ENCODE measurements at places on chromosomes 2 and 18.
A peak's percentile ranks its signal among the peaks of the same experiment; 100 is the strongest.

GRCh38 chr2:134718023-134718816 lies 580 bp downstream of the TMEM163 start:
- DNase-seq: no peak

- DNase-seq: no peak
These were observed 2.1 kb downstream of the PFN4 start for GRCh38 chr2:24121066-24121465.

- DNase-seq: no peak
These were observed 164.5 kb downstream of the PMAIP1 start for GRCh38 chr18:60064271-60064670.

DNA sequence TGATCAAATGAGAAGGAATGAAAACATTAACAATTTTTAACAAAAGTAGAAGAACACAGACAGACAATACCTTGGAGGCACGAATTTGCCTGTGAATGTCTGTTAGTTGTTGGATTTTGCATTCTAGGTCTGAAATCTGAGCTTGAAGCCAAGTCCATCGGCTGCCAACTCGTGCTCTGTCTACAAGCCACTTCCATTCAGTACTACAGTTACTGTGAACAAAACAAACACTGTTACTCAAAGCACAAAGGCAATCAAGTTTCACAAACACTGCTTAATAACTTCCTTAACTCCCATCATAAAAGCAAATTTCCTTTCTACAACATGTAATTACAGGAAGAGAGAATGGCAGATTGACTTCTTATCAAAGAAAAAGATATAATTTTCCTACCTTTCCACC lies 42.2 kb downstream of the KANSL1L start:
- DNase-seq: no peak

DNA sequence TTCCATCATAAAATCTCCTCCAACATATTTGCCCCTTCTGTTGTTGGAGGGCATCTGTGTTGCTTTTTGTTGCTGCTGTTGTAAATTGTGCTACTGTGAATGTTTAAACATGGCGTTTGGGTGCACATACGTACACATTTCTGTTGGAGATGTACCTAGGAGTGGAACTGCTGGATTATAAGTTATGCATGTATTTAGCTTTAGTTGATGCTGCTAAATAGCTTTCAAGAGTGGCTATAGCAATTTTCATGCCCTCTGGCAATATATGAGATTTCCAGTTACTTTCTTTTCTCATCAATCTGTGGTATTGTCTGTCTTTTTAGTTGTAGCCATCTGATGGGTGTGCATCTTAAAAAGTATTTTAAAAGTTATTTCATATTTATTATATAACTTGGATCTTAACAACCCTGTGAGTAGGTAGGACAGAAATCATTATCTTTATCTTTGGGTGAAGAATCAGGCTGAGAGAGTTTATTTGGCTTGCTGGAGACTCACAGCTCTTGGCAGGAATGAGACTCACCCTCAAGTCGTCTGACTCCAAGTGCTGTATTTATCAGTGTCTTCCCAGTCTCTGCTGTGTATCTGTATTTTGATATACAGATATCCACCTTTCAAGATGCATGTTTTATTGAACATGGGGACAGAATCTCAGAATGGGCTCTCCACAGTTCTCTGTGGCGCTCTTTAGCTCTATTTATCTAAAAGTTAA lies 16.9 kb downstream of the ZNF236 start:
- DNase-seq: no peak

DNA sequence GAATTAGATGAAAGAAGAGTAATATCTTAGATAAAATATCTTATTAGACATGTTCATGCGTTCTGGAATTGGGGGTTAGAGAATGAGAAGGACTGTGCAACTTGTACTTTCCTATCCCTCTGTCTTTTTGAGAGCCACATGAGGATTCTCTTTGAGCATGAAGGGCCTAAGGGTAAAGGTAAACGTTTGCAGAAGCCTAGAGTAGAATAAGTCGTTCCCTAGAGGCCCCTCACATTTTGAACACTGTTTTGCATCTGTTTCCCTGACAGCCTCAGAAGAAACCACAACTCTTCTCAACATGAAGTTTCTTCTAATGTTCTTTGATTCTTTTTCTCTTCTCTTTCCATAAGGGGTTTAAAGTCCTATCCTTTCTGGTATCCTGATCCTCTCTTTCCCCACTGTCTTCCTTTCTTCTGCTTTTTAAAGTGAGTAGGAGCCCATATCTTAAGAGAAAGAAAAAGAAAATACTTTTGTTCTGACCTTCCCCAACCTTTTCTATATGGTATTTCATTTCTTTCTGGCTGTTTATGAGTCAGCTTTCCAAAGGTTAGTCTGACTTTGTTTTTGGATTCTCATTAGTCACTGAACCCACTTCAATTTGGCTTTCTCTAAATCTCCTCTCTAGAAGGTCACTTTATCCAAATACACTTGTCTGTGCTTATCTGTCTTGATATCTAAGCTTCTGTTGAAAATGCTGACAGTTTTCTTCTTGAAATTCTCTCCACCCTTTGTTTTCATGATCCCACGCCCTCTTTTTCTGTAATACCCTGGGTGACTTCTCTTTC lies 34.8 kb downstream of the PPP1R1C start:
- DNase-seq: peak; percentile 31

DNA sequence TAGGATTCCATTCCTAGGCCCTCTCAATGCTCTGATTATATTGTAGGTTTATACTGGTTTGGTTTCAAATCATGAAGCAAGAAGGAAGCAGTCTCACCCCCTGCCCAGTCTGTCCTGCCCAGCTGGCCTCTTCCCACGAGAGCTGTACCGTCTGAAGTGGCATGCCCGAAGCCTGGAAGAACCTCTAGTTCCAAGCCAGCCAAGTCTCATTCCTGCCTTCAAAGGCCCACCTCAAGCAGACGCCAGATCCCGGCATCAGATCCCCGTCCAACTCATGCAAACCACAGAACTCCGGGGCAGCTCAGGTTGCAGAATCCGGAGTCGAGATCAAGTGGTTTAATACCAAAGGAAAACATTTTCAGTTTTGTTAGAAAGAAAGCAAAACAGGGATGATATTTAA lies 234.4 kb downstream of the LPIN1 start:
- DNase-seq: peak; percentile 20

GRCh38 chr2:203846490-203847105 lies 21.0 kb upstream of the CTLA4 start:
- no peak for DNase-seq

GRCh38 chr2:226124548-226125011 lies 675.0 kb downstream of the IRS1 start:
- DNase-seq: peak; percentile 42

- DNase-seq: no peak
These were observed 62.5 kb downstream of the STK39 start for GRCh38 chr2:168184681-168185513.

DNA sequence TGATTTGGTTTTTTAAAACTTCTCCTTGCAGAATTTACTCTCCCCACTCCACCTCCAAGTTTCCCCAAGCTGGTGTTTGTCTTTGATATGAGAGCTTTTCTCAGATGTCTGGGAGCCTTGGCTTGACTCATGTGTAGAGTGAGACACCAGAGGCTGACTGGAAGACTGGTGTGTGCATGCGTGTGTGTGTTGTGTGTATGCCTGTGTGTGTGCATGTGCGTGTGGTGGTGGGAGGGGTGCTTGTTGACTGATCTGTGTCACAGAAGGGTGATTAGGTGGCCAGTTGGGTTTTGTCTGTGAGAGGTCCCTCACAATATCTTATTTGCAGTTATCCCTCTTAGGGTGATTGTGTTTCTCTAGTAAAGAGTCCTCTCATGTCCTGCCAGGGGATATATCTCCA lies 50.5 kb upstream of the HPCAL1 start:
- no peak for DNase-seq

- no peak for DNase-seq
These were observed 34.2 kb downstream of the TBC1D8 start for GRCh38 chr2:101116841-101117552.

GRCh38 chr2:56084111-56084901 lies 99.5 kb upstream of the CCDC85A start:
- no peak for DNase-seq

- DNase-seq: no peak
These were observed 86.6 kb upstream of the EPC2 start for GRCh38 chr2:148557844-148558436.

- no peak for DNase-seq
These were observed 5.8 kb upstream of the LYG2 start for GRCh38 chr2:99261242-99261641.
